Stimulated activated CD8-positive, alpha-beta memory T cell treated with anti-CD3 and anti-CD28 coated beads, Interleukin-7, amount 100 ng/mL, for 1 hour (primary cell): ENCODE measurements at places on chromosomes 1 and 21.

DNA sequence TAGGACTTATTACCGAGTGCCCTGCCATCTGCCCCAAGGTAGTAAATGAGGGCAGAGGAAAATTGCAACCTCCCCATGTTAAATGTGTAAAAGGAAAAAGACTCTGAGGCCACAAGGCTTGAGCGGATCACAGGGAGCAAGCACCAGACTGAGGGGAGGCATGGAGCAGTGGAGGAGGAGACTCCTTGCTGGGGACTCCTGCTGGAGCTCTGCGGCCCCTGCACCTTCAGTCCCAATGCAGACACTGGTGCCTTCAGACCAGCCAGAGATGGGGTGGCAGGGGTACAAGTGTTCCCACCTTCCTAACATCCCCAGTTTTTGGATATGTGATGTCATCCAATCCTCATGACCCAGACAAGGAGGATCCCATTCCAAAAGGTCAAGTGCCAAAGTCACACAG lies 128.4 kb upstream of the NGF start:
- no peak for DNase-seq

DNA sequence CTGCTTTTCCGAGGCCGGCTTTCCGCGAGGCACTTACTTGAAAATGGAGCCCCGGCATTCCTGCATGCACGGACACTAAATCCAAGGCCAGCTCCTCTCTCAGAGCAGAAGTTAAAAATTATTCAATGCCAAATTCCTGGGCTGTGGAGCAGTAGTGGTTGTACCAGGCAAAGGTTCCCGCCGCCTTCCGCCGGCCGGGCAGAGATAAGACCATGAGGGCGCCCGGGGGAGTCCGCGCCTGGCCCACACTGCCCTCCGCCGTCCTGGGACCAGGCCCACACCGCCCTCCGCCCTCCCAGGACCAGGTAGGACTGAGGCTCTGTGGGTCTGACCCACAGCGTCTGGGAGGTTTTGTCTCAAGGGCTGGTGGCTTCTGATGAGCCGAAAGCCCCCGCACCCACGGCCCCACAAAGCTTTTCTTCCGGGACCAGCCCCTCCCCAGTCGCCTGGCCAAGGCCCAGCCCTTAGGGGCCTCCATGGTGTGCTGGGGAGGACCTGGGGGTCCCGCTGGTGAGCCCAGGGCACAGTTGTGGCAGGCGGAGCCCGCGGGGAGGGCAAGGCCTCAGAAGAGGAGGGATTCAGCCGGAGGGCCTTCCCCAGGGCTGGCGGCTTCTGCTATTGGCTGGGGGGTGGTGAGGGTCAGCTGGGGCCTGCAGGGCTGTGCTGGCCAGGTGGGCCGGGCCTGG lies 12.7 kb upstream of the C1orf159 start:
- no peak for DNase-seq

DNA sequence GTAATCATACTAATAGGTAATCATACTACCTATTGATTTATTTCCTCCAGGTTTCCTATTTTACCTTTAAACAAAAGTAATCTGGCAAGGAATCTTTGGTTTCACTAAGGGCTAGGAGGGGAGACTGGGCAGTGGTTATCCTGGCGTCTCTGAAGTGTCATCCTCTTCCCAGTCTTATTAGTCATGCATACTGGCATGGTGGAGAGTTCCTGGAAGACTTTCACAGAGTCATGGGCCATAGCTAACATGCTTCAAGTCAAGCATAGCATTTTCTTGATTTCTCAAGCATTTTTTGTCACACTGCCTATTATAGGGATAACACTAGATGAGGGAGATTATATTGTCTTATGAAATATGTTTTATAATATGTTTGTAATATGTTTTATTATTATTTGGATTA lies 64.0 kb upstream of the ASB17 start:
- DNase-seq: no peak

GRCh38 chr1:12518931-12519692 lies 98.9 kb downstream of the DHRS3 start:
- DNase-seq: no peak

DNA sequence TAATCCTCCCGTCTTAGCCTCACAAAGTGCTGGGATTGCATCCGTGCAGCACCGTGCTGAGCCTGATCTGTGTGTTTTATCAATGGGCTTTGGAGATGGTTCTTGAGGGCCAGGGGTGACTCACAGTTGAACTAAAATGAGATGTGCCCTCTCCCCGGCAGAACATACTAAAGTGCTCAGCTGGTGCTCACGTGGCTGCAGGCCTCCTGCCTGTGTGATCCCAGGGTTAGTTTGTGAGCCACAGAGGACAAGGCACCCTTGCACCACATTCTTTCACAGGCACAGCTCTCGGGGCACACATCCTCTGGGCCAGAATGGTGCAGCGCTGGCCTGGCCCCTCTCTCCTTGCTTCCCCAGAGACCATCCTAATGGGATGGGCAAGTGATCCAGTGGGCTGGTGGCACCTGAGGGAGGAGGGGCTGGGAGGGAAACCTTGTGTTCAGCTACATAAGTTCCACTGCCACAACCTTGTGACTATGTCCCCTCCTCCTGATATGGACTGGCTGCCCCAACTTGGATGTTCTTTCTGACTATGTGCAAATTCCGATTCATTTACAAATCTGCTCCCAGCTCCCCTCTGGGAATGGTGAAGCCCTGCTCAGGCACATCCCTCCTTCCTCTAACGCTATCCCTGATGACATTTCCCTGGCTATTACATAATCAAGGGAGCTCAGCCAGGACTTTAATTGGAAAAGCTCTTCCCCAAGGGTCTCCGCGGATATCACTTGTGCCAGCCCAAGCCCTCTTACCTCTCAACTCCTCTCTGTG lies 197.0 kb upstream of the EDN2 start:
- no peak for DNase-seq

- DNase-seq: no peak
These were observed 53.1 kb upstream of the CACNA1E start for GRCh38 chr1:181430015-181430885.

DNA sequence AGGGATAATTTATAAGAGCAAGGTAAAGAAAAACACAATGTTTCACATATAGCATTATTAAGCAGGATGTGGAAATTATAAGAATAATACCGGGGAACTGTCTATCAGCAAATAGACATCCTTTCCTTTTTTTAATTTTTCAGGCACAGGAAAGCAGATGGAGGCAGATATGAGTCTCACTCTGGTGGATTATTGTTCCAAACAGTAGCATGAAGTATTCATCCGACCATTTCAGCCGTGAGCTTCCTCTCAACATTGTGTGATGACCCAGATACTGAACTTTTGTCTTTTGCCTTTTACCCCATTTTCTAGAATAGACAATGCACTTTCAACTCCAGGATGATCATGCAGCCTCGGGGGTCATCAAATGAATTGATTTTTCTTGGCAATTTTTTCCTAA lies 599.8 kb downstream of the ADGRL2 start:
- DNase-seq: no peak

- no peak for DNase-seq
These were observed 376 bp downstream of the SF3A3 start for GRCh38 chr1:37989361-37989930.

DNA sequence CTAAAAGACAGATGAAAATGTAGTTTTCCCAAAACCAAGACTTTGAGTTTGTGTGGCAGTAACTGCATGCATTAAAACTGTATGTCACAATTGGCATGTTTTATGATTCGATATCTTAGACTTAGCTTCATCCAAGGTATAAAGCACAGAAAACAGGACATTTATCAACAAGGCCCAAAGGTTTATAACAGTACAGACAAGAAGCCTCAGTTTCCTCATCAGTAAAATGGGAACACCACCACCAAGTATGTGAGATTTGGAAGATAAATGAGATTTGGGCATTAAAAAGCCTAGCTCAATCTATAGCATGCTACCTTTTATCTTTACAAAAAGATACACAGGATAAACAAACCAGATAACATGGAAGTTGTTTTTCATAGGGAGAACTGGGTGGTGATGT lies 128.5 kb downstream of the DAB1 start:
- no peak for DNase-seq

GRCh38 chr1:242828199-242828598 lies 303.7 kb upstream of the PLD5 start:
- no peak for DNase-seq

DNA sequence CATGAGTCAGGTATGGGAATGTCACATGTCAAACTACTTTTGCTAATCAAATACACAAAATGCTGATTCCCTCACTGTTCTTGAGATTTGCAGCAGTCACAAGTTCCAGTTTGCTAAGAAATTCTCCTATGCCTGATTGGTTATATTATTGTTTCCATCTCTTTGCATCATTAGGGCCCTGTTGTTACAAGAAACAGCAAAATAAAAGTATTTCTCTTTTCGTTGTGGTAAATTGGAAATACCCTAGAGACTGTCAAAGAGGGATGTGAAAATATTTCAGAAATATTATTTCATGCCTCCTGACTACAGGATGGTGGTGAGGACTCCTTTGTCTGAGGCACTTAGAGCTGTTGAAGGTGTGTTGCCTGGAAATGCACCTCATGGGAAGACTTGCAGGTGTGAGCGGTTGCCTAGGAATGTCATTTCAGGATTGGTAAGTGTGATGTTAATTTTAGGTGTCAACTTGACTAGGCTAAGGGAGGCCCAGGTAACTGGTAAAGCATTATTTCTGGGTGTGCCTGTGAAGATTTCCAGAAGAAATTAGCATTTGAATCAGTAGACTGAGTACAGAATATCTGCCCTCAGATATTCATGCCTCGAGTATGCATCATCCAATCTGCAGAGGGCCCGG lies 117.4 kb downstream of the ROR1 start:
- DNase-seq: no peak

- DNase-seq: no peak
These were observed 6.8 kb upstream of the IL24 start for GRCh38 chr1:206890125-206891060.

DNA sequence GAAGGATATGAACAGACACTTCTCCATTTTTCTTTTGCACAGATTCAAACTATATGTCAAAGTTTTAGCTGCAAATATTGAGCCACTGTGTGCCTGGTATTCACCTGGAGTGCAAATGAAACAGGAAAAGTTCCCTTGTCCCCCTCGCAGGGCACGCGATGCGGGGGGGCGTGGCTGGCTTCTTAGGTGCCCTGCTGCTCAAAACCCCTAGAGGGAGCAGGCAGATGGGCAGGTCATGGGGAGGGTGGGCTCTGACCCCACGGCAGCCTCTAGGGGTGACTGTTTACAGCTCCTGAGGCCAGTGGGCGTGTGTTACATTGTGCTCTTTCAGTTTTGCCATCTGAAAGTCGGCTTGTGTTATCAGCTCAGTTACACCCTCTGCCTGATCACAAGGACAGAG lies 931.2 kb upstream of the B3GALT2 start:
- DNase-seq: no peak

DNA sequence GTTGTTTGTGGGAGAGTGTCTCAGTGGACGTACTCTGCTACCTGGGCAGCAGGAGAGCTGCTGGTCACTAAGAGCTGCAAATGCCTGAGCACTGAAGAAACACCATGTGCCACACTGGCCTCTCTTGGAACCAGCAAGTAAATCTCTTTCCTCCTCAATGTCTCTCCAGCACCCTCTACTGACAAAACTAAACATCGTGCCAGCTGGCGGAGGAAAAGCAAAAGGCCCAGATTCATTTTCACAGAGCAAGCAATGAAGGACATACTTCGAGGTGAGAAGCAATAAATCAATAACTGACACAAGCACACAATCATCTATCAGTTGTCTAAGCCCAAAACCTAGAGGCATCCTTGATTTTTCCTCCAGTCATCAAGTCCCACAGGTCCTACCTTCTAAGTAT lies 78.1 kb downstream of the RERE start:
- DNase-seq: no peak

DNA sequence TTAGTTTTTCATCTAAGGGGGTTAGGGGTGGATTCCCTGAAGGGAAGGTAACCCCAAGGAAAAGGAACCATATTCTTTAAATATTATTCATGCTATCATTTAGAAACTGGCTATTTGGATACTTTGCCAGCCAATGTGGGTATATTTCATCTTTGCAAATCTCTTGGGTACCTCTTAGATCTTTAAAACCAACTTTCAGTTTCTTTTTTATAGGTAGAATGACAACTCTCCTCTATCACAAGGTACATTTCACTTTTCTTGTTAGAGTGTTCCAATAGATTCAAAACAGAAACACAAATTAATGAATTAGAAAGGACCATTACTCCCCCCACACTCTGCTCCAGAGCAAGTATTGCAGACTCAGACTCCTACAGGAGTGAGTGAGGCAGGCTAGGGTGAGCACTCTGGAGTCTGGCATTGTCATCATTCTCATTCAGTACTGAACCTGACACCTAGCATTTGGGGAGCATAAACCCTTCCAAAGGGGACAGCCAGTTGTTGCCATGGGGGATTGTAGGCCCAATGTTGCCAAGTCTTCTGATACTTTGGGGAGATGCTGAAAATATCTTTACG lies 43.0 kb downstream of the MACO1 start:
- DNase-seq: no peak

DNA sequence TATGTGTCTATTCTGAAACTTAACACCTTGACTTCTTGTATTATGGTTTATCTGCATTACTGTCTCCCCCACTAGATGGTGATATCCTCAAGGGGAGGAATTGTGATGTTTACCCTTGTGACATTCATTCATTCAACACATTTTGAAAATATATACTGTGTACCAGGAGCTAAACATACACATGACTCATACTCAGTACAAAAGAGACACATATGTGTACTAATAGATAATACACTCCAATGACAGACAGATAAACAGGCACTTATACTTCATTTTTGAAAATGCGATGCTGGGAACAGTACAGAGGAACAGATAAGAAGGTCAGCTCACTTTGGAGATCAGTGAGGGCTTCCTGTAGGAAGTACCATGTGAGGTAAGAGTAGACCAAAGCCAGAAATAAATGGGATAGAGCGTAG lies 8.9 kb upstream of the RAB3GAP2 start:
- DNase-seq: no peak

GRCh38 chr21:33712022-33712803 lies 69.9 kb downstream of the ITSN1 start:
- no peak for DNase-seq

GRCh38 chr1:115031595-115031994 lies 2.0 kb downstream of the TSHB start:
- no peak for DNase-seq

GRCh38 chr1:206684478-206685333 lies at the start of gene MAPKAPK2:
MAPKAPK2 (plus strand) TSS chr1:206684905; CDS start chr1:206685230, 325 bp downstream.
- peak; percentile 63 for DNase-seq

GRCh38 chr1:160416369-160416768 lies 16.0 kb downstream of the VANGL2 start:
- DNase-seq: no peak

DNA sequence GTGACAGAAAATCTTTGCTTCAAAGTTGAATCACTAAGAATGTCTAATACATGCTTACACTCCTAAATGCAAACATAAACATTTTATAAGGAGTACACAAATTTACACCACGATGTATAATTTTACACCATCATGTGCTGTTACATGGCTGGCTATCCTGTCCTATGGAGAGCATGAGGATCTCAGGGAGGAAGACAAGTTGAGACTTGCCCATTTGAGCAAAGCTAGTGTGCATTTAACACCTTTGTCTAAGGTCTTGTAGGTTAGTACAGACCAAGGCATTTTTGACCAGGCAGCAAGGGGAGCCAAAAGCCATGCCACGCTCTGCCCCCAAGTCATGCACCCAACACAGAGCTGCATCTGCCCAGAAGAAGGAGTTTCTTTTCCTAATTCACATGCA lies 14.5 kb upstream of the COG2 start:
- DNase-seq: no peak

- no peak for DNase-seq
These were observed 4.1 kb upstream of the BTG3 start for GRCh38 chr21:17616831-17617230.

- no peak for DNase-seq
These were observed 2.2 kb downstream of the CRYBG2 start for GRCh38 chr1:26351590-26352337.
